Mesothelial cell of epicardium (in vitro differentiated cells): ENCODE measurements at places on chromosomes 5 and 9. TPM values are rescaled to one million over a fixed set of nuclear protein-coding genes. Genes with fewer than 3 reads are reported as not detected.

PAEP gene
- total RNA-seq, result not detected in 3 replicates

GRCh38 chr9:74644023-74644422 lies 146.9 kb downstream of the RORB start:
- no peak for DNase-seq

PPP1R26 gene
- total RNA-seq, result 25.9 to 27.9 TPM (median 26.9 TPM) in 3 replicates

TEK gene
- total RNA-seq, result 5.9 to 6.7 TPM (median 6.1 TPM) in 3 replicates

DNA sequence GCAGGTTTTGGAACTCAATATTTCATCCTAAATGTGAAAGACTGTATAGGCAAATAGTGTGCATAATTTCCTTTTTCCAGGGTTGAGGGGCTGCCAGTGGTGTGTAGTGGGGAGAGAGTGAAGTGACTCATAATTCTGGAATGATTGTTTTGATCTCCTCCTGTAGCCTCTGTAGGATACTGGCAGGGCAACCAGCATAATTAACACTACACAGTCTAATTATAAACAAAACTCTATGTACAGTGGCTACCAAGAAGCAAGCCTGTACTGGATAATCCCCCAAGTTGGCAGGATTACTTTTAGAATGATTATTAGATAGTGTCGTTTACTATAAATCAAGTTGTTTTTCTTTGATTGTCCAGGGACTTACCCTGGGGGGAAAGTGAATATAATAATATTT lies 32.2 kb downstream of the LNPEP start:
- no peak for DNase-seq

DNA sequence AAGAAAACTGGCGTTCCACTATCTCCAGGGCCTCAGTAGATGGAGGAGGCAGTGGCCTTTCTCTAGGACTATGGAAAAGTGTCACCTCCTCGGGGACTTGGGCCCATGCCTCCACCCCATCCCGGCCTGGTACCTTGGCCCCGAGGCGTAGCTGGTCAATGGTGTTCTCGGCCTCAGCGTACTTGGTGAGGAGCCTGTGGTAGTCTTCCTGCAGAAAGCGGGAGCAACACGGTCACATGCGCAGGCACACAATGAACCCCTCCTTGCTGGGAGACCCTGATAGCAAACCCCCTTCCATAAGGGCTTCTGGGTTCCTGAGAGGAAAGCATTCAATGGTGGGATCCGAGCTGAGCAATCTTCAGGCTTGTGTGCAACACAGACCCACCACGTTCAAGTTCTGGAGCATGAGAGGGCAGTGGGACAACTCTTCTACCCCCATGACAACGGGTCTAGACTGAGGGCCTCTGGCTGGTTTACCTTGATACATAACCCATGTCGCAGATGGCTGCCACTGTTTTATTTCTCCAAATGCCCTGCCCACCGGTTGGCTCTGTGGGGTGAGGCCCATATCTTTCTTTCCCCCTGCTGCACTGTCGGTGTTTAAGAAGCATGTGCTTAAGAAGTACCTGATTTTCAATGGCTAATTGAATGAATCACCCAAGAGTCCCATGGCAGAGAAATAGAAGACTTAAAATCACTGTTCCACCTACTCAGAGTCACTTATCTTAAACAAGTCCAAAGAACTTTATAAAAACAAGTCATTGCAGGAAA lies 13.6 kb downstream of the AKNA start:
- DNase-seq, result no peak

DNA sequence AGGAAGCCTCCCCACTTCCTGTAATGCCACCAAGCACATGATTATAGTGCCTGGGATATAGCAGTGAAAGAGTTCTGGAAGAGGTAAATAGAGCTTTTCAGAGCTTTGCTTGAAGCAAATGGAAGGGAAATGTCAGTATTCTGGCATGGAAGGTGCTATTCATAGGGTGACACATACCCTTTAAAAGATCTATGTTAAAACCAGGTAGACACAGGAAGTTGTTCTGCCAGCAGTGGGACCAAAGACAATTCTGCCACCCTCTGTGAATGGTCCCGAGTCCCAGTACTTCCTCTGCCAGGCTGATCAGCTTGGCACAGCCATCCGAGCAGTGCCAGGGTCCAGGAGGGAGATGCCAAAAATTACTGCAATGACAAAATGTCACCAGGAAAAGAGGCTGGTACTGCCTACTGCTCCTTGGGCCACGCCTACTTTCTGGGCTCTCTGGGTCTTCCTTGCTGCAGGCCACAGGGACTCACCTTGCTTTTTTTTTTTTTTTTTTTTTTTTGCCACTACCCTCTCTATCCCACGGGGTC lies 26.7 kb downstream of the GARNL3 start:
- no peak for DNase-seq
